Suppressor macrophage treated with lipopolysaccharide for 4 hours (primary cell): ENCODE measurements at places on chromosomes 6 and 20.

- peak; percentile 97 for DNase-seq
Measured at GRCh38 chr20:32052778-32053362, 828 bp downstream of the HCK start.

- DNase-seq, result no peak
Measured at GRCh38 chr6:21033575-21034026, 499.3 kb downstream of the CDKAL1 start.

- DNase-seq, result no peak
Measured at GRCh38 chr20:6469695-6470094, 297.8 kb upstream of the BMP2 start.

- DNase-seq, result no peak
Measured at GRCh38 chr6:5584078-5584482, 322.8 kb downstream of the FARS2 start.

- peak; percentile 56 for DNase-seq
Measured at GRCh38 chr6:29943053-29943966, 978 bp downstream of the HLA-A start.

GRCh38 chr20:32743237-32744112, at the start of gene COMMD7:
TSS of gene COMMD7 (minus strand) at chr20:32743467. CDS start at chr20:32743391, 76 bp downstream.
- DNase-seq, result peak; percentile 82

DNA sequence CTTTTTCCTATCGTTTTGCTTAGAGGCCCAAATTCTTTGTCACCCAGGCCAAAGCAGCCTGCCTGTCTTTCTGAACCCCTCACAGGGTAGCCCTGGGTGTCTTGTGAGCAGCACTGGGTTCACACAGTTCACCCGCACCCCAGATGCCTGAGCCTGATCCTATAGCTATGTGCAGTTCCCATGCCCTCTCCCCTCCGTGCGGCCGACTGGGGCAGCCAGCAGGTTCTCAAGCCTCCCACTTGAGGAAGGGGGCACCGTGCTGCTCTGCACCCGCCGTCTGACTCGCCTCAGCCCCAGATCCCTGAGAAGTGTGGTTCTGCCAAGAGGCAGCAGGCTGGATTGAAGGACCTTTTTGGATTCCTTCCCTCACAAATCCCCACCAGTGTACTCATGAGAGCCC, 89.0 kb downstream of the PSMB1 start:
- no peak for DNase-seq

DNA sequence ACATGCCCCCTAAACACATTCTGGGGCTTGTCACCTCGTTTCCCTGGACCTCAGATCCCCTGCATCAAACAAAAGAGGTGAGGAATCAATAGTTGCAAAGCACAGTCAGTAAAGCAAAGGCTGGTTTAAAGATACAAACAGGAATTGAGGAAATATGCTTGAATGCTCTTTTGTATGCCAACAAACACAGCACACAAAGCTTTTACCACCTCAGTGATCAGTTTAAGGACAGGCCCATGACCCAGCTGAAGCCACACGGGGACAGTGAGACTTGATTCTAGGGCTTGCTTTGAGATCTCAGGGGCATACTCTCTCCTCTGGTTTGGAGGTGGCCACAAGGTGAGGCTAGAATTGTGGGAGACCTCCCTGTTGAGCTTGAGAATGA, 182.9 kb upstream of the CST7 start:
- DNase-seq, result no peak

DNA sequence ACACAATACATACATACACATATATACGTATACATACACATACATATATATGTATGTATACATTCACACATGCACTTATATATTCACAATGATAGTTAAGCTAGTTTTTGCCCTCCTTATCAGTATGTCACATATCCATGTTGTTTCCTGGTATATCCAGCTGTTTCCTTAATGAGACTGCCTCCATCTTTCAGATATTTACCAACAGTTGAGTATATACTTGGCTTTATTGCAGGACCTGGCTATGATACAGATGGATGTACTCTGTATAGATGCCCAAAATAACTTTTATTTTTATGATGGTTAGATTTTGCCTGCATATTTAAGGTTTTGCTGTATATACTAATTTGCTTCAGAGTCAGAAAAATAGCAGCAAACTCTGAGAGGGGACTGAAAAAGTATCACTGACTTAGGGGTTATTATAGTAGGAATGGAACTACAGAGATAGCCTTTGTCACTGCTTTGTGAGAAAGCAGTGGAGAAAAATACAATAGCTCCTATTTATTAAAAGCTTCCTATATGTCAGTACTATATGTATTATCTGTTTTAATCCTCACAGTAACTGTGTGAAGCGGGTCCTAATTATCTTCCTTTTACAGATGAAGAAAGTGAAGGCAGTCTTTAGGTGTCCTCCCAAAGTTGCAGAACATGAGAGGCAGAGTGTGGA, 35.5 kb downstream of the CARMIL1 start:
- no peak for DNase-seq

DNA sequence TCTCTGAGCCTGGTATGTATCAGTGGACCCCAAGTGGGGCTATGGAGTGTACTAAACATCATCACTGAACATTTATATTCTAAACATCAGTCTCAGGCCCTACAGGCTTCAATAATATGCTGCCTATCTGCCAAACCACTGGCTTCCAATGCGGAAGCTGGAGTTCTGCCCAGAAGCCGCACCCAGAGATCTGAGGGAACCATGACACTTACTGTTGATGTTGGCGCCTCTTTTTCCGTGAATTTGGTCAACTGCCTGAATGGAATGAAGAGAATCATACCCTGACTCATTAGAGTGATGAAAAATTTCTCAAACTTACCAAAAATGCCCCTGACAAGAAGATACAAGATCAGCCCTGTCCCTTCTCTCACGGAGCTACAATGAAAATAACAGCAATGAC, 66.2 kb downstream of the SLC22A23 start:
- DNase-seq, result no peak
